NCI-H510A treated with DMSO at 0.1 percent for 48 hours (cell line): ENCODE measurements at places on chromosomes 11 and 22.

- no peak for DNase-seq
These were observed 61.1 kb downstream of the QSER1 start for GRCh38 chr11:32953700-32954099.

- DNase-seq, result no peak
These were observed 20.1 kb upstream of the TMEM191C start for GRCh38 chr22:21446827-21447690.

GRCh38 chr11:128587415-128587814, at the start of gene ETS1:
ETS1 (minus strand) TSS chr11:128587558; CDS start chr11:128573130, 14,428 bp downstream.
- DNase-seq, result peak; percentile 88

DNA sequence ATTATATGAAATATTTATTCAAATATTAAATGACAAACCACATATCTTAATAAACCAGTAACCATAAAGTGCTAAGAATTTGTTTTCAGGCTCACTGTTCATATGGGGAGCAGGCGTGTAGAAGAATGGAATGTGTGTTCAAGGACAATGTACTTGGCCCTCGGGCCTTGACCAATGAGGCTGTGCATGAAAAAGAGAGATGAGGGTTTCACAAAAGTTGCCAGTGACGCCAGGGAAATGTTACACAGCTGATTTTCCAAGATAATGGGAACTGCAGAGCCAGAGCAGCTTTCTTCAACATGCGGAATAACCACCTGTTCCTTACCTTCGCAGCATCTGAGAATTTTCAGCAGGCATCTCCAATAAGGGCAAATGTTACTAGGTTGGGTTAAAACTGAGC, 4.2 kb downstream of the SF1 start:
- no peak for DNase-seq

GRCh38 chr11:76591416-76591815, 79.1 kb downstream of the LRRC32 start:
- no peak for DNase-seq
